Kidney (tissue), 22 donors: ENCODE measurements at places on chromosomes 16 and 17. TPM values are rescaled to one million over a fixed set of nuclear protein-coding genes. Genes with fewer than 3 reads are reported as not detected.

P2RX5 gene
- total RNA-seq, result 8.4 TPM

TBX2 gene
- 66.4 TPM for total RNA-seq

CPHXL2 gene
- not detected for total RNA-seq

CFAP97D1 gene
- not detected for total RNA-seq

KRT16 gene
- total RNA-seq, result 3.1 TPM

NACA2 gene
- total RNA-seq, result not detected

MGAT5B gene
- 2.3 TPM for total RNA-seq

CD300LG gene
- total RNA-seq, result 1.2 TPM

CDC6 gene
- total RNA-seq, result 1.7 TPM

ST6GALNAC2 gene
- total RNA-seq, result 28.6 TPM

STAT5A gene
- 47.9 TPM for total RNA-seq

SPAG5 gene
- 7.4 TPM for total RNA-seq

RAB26 gene
- total RNA-seq, result 1.5 TPM

CCDC137 gene
- total RNA-seq, result 18.8 TPM

STH gene
- total RNA-seq, result not detected

MLKL gene
- 19.4 TPM for total RNA-seq

MEIOB gene
- total RNA-seq, result 0.16 TPM

RASD1 gene
- 147 TPM for total RNA-seq

PPY gene
- not detected for total RNA-seq

HAGH gene
- 48.1 TPM for total RNA-seq

FBXW10 gene
- not detected for total RNA-seq

PRSS22 gene
- total RNA-seq, result 30.8 TPM

TP53TG3F gene
- not detected for total RNA-seq

ZG16 gene
- total RNA-seq, result not detected

OTOA gene
- 0.13 TPM for total RNA-seq
